ENCODE measurements at places on chromosomes 11 and 22.

DNA sequence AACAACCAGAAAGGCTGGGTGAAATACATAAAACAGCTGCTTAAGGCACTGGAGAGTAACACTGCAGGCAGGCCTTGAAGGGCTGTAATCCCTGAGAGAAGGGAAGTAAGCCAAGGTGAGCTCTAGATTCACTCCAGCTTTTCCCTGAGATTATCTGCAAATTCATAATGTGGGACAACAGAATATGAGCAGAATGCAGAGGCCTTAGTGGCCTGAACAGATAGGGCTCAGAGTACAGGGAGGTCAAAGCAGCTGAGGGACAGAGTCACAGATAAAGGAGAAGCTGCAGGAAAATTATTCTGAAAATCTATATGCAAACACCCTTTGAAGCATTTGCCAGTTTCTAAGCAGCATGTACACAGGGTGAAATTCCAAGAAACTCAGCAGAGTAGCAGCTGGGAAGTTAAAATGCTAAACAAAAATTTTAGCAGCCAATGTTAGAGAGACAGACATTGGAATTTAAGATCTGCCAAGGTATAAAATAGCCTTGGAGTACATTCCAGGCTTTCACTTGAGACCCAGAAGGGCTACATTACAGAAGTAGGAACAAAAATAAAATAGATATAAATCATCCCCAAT is 48.1 kb upstream of the CWF19L2 start:
- DNase-seq = no peak

DNA sequence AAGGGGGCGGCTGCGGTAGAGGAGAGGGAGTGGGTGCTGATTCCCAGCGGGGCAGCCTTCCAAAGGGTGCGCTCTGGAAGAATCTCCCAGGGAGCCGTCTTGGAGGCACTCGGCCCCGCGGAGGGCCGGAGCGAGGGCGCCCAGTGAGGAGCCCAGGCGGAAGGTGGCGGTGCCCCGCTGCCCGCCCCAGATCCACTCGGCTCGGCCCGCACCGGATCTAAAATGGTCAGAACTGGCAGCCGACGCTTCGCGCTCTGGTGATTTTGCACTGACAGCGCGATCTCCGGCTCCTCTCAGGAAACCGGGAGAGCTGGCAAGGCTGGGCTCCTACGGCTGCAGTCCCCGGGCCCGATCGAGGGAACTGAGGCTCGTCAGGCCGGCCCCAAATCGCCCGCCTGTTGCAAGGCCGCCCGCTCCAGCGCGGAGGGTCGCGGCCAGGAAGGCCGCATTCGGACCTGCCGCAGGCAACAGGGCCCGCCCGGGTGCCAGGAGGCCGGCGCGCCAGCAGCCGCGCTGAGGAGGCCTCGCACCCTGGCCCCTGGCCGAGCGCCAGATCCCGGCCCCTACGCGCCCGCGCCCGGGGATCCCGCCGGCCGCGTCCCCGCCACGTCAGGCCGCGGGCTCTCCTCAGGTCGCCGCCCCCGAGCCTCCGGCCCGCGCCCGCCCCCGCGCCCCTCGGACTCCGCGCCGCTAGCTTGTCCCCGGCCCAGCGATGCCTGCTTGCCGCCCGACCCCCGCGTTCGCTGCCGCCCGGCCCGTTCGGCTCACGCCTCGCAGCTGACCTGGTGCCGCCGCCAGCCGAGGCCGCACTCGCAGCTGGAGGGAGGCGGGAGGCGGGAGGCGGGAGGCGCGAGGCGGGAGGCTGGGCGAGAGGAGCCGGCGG is at the start of gene KLHL22:
KLHL22 (minus strand) TSS at position 818 of the 883 bp plus-strand sequence. CDS start 6,584 bp downstream, outside the sequence.
- peak; percentile 57 for DNase-seq

GRCh38 chr11:35838071-35838470 is 105.8 kb upstream of the LDLRAD3 start:
- DNase-seq = no peak

DNA sequence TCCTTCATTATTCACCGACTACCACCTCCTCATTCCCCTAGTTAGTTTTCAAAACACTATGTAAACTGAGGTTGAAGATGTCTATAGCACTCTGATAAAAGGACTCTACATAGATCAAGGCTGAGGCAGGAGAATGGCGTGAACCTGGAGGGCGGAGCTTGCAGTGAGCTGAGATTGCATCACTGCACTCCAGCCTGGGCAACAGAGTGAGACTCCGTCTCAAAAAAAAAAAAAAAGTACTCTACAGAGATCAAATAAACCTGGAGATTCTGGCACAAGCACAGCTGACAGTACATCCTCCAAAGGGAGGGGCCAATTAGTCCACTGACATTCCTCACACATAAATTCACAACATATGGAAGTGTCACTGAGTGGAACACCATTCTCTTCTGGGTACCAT is 31.0 kb downstream of the TSG101 start:
- DNase-seq = no peak

- peak; percentile 79 for DNase-seq
Observed at GRCh38 chr22:26066534-26066933, 102.7 kb upstream of the SEZ6L start.

DNA sequence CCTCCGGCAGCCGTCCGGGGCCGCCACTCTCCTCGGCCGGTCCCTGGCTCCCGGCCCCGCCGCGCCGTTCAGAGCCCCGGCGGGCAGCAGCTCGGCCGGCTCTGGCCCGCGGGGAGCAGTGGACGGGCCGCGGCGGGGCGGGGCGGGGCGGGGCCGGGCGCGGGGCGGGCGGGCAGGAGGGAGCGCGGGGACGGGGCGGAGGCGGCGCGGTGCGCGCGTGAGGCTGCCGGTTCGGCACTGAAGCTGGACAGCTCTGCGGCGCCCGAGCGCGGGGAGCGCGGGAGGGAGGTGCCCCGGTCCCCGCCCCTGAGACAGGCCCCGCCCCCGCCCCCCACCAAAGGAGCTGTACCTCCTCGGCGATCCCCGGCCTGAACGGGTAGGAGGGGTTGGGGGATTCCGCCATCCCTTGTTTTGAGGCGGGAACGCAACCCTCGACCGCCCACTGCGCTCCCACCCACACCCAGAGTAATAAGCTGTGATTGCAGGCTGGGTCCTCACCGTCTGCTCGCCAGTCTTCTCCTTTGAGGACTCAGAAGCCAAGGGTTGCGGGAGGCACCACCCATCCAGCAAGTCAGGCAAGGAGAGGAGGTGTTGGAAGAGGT is at the start of gene DRD2:
DRD2 (minus strand) TSS at position 239 of the 602 bp plus-strand sequence. CDS start 50,747 bp downstream, outside the sequence.
- DNase-seq = peak; percentile 66

GRCh38 chr11:65479184-65480145 is 19.4 kb upstream of the MALAT1 start:
- peak; percentile 83 for DNase-seq

DNA sequence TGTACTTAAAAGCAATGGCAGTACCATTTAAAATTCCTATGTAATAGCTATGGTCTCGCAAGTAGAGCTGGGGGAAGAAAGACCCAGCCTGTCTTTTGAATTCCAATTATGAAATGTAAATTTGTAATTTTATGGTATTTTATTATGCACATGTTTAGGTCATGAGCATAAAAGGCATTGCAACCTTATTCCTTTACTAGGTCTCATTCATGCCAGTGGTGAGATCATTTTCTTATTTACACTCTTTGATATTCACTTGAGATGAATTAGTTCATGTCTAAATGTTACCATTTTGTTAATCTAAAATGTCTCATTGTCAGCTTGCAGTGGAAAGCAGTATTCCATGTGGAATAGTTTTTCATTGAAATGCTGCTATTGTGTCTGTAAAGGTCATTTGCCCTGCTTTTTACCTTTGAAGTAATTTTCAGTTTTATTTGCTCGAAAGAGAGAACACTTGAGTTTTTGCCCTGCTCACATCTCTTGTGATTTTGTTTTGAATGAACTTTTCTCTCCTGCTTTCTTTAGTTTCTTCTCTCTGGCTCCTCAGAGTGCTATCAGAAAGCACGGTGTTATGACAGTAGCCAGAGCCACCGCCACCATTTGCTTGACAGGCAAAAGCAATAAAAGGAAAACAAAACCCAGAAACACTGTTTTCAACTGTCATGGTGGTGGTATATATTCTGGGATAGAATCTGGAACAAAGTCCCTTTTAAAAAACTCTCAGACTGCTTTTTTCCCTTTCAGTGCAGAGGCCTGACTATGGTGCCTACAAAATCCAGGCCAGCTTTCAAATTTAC is 37.2 kb upstream of the RAG2 start:
- DNase-seq = no peak

- no peak for DNase-seq
Observed at GRCh38 chr11:22807855-22808570, 21.6 kb downstream of the SVIP start.

GRCh38 chr11:76391811-76392475 is 10.8 kb downstream of the GVQW3 start:
- DNase-seq = no peak

DNA sequence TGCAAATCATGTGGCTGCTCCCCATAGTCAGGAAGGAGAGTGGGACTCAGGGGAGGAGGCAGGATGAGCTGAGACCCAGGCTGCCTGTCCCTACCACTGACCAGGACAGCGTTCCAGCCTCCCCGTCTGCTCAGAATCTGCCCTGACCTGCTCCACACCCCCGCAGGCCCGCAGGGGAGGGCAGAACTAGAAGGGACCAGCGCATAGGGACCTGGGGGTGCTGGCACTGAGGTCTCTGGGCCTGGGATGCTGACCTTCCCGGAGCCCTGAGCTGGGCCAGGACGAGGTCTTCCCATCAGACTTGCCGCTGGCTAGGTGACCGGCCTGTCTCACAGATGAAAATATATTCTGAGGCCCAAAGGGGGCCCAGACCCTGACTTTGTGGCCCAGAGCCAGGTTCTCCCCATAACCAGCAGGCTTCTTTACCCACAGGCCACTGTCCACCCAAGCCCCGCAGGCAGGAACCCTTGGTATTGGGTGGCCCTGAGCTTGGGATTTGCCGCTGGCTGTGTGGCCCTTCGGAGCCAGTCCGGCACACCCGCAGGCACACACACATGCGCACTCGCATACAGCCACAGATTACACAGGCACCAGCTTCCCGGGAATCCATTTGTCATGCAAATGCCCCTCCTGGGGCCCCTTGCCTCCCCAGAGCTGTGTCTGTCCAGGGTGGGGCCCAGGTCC is 13.8 kb upstream of the PIM3 start:
- no peak for DNase-seq

DNA sequence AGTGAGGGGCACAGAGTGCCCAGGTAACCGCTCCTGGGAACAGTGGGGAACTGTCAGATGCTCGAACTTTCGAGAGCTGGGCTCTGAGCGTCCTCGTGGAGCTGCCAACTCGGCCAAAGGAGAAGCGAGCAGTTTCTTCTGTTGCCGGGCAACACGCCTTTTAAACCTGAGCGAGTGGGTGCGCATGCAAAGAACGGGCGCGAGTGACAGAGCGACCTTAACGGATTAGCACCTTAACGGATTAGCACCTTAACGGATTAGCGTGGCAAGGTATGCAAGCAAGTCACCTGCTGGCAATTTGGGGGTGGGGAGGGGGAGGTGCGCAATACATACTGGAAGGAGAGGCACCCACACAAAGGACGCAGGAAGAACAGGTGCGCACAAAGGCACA is 61.8 kb upstream of the PRODH start:
- DNase-seq = peak; percentile 24

GRCh38 chr11:2715716-2716350 is 16.0 kb upstream of the KCNQ1OT1 start:
- no peak for DNase-seq

DNA sequence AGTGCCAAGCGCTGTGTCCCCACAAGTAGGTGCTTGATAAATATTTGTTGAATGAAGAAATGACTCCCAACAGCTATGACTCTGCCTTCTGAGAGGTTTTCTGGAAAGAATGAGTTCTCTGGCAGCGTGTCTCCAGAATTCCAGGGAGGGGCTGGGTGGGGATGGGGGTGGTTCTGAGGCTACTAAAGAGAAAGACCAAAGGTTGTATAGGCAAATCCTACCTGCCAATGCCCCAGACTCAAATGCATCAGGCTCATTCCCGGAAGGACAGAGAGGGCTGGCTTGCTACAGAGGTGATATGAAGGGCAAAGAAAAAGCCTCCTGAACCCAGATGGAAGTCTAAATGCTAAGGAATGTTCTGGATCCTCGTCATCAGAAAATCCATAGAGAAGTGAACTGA is 1.9 kb downstream of the DUSP18 start:
- no peak for DNase-seq

- no peak for DNase-seq
Observed at GRCh38 chr11:71543866-71544265, 4.4 kb upstream of the KRTAP5-9 start.
